ENCODE measurements at places on chromosomes 7 and 10.
A peak's percentile ranks its signal among the peaks of the same experiment; 100 is the strongest.

GRCh38 chr7:92963566-92963965, 127.2 kb upstream of the CDK6 start:
- no peak for DNase-seq

DNA sequence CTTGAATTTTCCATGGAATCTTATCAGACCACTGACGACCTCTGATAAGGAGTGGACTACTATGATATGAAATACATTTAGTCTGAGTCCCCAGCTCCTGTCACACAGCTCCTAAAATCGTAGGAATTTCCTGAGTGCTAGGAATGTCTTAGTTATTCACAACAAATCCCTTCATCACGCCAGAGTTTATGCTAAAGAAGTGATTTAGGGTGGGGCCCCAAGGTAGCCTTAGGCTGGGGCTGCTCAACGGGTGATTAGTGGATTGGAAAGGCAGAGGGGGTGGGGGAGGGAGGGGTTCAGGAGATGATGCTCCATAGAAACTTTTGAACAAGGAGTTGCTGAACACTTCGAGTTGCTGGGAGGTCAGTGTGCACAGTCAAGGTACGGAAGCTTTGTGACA, 7.0 kb upstream of the TET1 start:
- no peak for DNase-seq

GRCh38 chr7:132140341-132140740, 435.9 kb downstream of the PLXNA4 start:
- DNase-seq = peak; percentile 16

GRCh38 chr10:47413531-47414226, 29.6 kb upstream of the ZNF488 start:
- no peak for DNase-seq

GRCh38 chr10:807163-807957, 117.9 kb upstream of the DIP2C start:
- DNase-seq = no peak

DNA sequence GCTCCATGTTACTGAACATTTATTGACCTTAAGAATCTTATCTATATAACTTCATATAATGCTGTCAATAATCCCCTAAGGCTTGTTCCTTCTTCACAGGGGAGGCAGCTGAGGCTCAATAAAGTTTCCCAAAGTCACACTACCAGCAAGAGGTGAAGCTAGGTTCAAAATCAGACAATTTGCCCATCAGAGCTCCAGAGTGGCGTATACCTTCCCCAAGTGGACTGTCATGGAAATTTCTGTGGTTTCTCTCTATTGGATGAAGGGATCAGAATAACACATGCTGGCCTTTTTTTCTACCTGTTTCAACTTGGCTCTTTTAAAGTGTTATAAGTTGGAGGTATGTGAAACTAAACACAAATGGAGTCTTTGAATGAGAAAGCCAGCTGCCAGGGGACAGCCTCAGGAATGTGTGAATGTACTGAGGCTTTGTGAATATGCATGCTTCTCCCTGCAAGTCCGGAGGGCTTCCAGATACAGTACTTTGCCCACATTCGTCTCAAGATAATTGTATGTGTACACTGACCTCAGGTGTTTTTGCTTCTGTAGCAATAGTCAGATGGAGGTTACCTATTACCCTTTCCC, 656.3 kb upstream of the CELF2 start:
- no peak for DNase-seq

DNA sequence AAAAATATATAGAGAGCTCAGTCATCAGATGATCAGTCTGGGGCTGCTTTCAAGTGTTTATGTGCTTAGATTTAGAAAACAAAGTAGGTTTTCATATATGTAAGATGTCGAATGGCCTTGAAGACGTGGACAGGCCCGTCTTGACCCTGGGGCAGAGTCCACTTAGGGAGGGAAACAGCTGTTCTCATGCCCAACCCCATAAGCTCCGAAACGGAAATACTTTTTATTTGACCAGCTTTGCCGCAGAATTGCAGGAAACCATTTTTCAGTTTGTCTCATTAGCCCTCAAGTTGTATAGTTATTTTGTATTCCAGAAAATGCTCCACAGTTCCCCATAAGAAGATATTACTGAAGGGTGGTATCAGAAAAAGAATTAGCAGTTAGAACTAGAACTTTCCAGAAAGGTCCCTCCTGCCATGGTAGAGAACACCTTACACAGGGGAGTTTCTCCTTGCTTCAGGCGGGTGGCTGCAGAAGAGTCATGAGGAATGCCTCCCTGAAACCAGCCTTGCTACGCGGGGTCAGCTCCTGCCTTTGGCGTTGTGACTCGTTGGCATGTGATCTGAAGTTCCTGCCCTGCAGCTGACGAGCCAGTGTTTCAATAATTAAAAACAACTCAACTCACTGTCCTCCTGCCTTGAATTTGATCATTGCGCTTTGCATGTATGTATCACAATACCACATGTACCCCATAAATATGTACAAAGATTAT, 192.7 kb downstream of the CELF2 start:
- peak; percentile 49 for DNase-seq

- DNase-seq = no peak
Measured at GRCh38 chr7:134129856-134130523, 2.9 kb downstream of the LRGUK start.

DNA sequence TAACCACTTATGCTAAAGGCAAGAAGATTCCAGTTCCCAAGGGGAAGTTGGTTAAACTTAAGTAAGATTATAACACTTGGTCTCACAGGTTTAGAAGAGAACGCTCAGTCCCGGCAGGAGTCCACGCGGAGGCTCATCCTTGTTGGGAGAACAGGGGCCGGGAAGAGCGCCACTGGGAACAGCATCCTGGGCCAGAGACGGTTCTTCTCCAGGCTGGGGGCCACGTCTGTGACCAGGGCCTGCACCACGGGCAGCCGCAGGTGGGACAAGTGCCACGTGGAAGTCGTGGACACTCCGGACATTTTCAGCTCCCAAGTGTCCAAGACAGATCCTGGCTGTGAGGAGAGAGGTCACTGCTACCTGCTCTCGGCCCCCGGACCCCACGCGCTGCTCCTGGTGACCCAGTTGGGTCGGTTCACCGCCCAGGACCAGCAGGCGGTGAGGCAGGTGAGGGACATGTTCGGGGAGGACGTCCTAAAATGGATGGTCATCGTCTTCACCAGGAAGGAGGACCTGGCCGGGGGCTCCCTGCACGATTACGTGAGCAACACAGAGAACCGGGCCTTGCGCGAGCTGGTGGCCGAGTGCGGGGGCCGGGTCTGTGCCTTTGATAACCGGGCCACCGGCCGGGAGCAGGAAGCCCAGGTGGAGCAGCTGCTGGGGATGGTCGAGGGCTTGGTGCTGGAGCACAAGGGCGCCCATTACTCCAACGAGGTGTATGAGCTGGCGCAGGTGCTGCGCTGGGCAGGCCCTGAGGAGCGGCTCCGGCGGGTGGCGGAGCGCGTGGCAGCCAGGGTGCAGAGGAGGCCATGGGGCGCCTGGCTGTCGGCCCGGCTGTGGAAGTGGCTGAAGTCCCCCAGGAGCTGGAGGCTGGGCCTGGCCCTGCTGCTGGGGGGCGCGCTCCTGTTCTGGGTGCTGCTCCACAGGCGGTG, 3.8 kb downstream of the GIMAP1 start:
- no peak for DNase-seq

GRCh38 chr7:4906682-4907081, 23.2 kb upstream of the RADIL start:
- DNase-seq = no peak

GRCh38 chr10:13213163-13213562, 21.0 kb downstream of the UCMA start:
- no peak for DNase-seq

GRCh38 chr7:141312828-141313521, 238.2 kb upstream of the AGK start:
- no peak for DNase-seq

All from muscle of leg (tissue), 16 donors.